ENCODE measurements at places on chromosomes 7 and 10.

GRCh38 chr10:11403116-11403515 is 208.3 kb downstream of the USP6NL start:
- peak; percentile 34 for DNase-seq

- no peak for DNase-seq
Measured at GRCh38 chr7:139741789-139742344, 35.9 kb downstream of the HIPK2 start.

- no peak for DNase-seq
Measured at GRCh38 chr7:36533717-36534116, 144.1 kb downstream of the ANLN start.

DNA sequence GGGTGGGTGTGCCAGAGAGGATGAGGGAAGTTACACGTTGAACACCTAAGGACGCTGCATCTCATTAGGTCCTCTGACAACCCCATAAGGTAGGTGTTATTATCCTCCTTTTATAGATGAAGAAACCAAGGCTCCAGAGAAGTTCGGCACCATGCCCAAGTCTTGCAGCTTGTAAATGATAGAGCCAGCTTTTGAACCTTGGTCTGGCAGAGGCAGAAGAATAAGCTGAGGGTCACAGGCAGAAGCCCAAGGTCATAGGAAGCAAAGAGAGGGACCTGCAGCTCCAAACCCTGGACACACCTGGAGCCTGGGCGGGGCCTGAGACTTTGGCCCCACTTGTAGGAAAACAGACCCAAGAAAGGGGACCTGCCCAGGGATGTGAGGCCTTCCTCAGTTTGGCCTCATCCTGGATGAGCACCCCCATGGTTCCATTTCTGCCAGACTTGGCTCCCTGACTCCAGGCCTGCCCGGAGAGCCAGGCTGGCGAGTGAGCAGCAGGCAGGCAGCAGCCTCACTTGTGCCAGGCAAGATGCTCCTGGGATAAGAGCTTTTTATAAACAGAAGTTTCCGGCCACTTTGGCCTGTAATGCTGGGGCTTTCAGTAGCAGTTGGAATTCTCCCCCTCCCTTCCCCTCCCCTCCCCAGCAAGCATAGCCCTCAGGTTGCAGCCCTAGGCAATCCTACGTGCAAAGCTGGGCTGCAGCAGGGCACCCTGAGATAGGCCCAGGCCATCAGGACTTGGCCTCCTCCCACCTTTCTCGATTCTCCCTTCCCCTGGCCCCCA is 2.4 kb downstream of the KCNH2 start:
- no peak for DNase-seq

GRCh38 chr10:75430000-75430763 is 1.2 kb upstream of the LRMDA start:
- no peak for DNase-seq

DNA sequence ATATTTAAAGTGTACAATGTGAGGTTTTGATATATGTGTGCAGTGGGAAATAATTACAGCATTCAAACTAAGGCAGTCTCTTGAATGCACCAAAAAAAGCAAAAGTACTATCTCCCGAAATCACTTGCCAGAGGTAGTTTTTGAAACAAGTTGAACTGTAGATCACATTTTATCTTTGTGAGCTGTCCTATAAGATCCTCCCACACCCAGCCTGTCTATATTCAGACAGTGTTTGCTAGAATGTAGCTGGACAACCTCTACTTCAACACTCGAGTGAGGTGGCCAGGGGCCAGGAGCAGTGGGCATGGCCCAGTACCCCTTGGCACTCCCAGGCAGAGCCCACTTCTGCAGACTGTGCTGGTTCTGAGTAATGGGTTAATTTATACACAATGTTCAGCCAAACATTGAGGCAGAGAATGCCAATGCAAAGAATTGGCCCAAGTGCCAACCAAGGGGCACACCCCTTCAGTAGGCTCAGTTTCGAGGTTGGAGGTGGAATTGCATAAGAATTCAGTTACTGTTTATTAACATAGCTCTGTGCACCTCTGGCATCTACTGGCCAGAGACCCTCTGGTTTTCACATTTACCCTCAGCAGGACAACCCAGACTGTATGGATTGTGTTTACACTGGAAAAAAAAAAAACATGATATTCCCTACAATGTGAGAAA is 70.5 kb downstream of the AHR start:
- DNase-seq: no peak

GRCh38 chr7:83476511-83477050 is 172.4 kb downstream of the SEMA3E start:
- DNase-seq: no peak

DNA sequence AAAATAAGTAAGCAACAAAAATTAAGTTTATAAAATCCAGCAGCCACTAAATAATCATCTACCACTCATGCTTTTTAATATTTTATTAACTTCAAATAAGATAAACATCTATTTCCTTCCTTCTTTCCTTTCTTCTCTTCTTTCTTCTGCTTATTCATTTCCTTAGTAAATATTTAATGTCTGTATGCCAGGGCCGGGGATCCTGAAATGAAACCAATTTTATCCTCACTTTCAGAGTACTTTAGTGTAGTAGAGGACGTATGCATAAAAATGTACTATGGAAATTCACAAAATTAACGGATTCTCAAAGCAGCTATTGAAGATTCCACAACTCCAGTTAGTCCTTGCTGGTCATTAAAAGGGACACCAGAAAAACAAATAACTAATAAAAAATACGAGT is 224.7 kb downstream of the VTI1A start:
- no peak for DNase-seq

- no peak for DNase-seq
Measured at GRCh38 chr10:132983252-132984007, 41.1 kb upstream of the CFAP46 start.

DNA sequence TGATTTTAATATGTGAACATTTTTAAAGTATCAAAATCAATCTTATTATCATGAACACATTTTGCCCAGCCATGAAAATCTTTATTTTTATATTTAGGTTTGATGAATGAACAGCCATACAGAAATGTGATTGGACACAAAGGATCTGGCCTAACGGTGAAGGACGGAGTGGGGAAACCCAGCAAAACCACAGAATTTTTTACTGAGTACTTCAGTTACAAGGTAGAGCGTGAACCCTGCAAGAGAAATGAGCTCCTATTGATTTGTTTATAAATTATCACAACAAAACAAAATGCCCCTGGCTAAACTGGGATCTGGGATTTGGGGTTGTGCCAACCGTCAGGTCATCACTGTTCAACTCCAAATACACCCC is 118.8 kb downstream of the JAZF1 start:
- DNase-seq: no peak

- DNase-seq: no peak
Measured at GRCh38 chr10:16581202-16581601, 59.5 kb upstream of the C1QL3 start.

DNA sequence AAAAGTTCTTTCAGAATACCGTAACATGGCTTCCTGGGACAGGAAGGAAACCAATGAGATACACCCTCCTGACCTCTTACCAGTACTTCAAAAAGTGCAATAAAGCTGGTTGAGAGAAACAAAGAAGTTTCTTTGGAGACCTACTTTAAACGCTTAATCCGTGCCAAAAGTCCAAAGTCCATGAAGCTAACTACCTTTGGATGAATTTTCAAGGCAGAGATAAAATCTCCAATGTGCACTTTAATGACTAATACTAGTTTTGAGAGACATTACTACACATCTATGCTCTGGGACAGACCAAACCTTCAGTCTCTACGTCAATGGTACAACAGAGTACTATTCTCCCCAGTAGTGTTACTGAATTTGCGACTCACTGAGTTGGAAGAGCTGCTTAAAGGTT is 46.1 kb downstream of the UBE2H start:
- no peak for DNase-seq

DNA sequence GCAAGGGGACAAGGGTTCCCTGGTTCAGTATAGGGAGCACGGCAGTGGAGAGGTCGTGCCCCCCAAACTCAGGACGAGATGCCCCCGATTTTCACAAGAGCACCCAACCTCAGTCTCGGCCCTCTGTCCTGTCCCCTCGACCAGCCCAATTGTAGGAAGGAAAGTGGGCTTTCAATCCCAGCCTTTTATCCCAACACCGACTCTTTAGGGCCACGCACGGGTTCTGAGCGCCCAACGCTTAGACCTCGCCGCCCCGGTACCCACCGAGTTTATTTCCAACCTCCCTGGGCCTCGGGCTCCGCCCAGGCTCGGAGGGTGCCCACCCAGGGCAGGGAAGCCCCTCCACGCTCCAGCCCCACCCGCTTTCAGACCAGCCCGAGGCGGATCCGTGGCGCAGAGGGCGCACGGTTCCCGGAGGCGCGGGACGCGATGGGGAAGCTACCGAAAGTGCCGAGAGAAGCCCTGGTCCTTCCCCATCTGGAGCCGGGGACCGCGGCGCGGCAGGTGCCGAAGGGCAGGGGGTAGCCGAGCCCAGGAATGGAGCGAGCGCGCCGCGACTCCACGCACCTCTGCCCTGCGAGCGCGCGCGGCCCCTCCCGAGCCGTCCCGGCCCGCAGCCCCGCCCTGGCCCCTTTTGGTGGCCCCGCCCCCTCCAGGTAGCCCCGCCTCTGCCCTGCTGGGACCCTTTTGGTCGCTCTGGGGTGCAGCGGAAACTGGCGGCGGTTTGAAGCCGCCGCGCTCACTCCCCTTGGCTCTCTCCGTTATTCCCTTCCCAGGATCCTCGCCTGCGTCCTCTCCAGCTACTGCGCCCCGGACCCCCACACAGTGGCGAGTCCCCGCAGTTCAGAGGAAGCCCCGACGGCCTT is 20.4 kb downstream of the GRID2IP start:
- peak; percentile 48 for DNase-seq

DNA sequence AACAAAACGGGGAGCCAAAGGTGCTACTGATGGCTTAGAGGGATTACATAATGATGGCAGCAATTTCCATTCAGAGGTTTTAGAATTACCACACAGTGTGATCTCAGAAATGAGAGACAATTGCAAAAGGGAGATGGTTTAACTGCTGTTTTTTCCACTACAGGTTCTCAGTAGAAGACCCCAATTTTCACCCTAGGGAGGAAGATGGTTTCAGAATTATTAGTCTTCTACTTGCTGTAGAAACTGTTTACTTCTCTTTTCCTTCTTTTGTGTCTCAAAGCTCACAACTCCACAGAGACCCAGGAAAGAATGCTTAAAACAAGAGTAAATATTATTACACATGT is 226.5 kb downstream of the INHBA start:
- no peak for DNase-seq

Data from GM06990 (cell line).